ENCODE measurements at places on chromosomes 3 and 15. TPM values are rescaled to one million over a fixed set of nuclear protein-coding genes. Genes with fewer than 3 reads are reported as not detected.

The LYZL4 gene
- not detected for polyA plus RNA-seq

DNA sequence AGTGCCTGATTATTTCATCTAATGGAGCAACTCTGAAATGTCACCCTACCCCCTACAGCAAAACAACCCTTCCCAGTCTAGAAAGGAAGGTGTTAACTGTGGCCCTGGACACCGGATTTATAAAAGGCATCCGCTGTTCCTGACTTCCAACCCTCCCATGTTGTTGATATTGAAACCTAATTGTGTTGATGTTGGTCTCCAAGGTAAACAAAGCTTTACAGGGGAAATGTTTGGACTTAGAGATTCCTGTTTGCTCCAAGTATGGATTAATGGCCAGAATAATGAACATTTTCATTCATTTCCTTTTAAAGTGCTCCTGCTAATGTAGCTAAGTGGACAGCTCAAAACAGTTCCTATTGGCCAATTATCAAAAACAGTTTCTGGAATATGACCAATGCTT lies 19.4 kb upstream of the LMCD1 start:
- no peak for DNase-seq

GRCh38 chr3:47949979-47950378 lies 66.2 kb downstream of the MAP4 start:
- DNase-seq, result no peak

GRCh38 chr3:160980740-160981139 lies 124.4 kb downstream of the B3GALNT1 start:
- no peak for DNase-seq

The SLC12A1 gene
- 0.60 TPM for polyA plus RNA-seq

All from muscle of arm (tissue), 14 donors.